DMS79 (cell line): ENCODE measurements at places on chromosomes 4 and X.

DNA sequence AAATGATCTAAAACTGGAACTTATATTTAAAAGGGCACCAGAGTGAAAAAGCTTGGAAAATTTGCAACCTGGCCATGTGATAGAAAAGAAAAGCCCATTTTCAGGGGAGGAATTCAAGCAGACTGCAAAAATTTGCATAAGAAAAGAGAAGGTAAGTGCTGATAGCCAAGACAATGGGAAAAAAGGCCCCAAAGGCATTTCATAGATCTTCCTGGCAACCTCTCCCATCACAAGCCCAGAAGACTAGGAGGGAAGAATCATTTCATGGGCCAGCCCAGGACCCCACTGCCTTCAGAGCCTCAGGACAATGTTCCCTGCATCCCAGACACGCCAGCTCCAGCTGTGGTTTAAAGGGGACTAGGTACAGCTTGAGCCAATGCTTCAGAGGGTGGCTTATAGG lies 887.3 kb upstream of the DIAPH2 start:
- DNase-seq: no peak

- DNase-seq: no peak
Measured at GRCh38 chr4:8721621-8722020, 129.1 kb downstream of the CPZ start.

DNA sequence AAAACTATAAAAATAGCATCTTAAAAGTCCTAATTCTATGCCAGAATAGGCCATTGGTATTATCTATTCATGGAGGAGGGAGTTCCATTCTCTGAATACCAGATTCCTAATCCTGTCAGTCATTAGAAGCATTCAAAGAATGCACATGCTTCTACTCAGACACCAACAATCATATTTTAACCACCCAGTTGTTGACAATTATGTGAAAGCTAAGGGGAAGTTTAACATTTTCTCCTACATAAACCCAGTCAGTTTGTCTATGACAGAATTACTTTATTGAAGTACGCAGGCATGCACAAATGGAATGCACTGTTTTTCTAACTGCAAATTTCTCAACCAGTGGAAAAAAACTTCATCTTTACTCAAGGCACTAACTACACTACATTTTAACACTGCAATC lies 69.6 kb upstream of the MTNR1A start:
- no peak for DNase-seq

DNA sequence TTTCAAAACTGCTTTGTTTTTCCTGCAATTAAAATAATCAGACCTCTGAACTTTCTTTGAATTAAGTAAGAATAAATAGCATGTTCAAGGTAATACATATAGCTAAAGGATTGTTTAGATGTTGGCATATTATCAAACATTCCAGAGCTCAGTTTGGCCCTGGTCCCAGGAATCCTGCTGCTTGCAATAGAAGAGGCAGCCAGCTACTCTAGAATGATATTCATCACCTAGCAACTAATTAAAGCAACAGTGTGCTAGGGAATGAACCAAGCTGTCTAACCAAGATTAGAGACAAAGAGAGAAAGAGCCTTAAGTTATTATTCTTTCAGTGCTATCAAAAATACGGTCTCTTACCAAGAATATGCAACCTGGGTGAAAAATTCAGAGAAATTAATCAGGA lies 460.9 kb downstream of the GABRG1 start:
- DNase-seq: no peak

GRCh38 chrX:104270916-104271512 lies 16.3 kb upstream of the ESX1 start:
- no peak for DNase-seq

DNA sequence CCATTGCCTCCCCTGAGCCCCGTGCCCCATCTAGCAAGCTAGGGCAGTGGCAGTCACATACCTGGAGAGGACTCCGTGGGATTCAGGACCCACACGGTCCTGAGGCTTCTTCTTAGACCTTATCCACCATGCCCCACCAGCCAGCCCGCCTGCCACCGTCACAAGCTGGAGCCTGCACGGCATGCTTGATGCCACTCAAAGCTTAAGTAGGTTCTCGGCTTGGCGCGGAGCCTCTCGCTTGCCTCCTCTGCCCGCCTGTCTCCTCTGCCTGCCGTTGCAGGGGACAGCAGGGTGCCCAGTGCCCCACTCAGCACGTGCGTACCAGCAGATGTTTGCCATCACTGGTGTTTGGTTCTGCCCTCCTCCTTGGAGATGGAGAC lies 14.1 kb downstream of the PSAPL1 start:
- peak; percentile 62 for DNase-seq

- DNase-seq: no peak
Measured at GRCh38 chr4:77193046-77193445, 36.0 kb downstream of the CCNG2 start.

DNA sequence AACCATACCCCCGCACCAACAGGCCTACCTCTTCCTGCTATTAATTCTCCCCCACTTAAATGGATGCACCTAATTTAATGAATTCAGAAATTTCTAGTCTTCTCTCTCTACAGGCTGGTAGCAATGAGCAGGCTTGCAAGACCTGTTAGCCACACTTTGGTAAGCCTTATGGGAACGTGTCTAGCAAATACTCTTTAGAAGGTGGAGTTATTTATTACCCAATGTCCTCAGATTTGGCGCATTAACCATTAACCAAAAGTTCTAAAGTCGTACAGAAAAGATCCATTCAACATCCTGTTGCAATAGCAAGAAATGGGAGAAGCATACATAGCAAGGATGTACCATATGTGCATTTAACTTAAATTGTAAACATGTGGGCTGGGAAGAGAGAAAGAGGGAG lies 47.5 kb downstream of the SLITRK2 start:
- DNase-seq: no peak

DNA sequence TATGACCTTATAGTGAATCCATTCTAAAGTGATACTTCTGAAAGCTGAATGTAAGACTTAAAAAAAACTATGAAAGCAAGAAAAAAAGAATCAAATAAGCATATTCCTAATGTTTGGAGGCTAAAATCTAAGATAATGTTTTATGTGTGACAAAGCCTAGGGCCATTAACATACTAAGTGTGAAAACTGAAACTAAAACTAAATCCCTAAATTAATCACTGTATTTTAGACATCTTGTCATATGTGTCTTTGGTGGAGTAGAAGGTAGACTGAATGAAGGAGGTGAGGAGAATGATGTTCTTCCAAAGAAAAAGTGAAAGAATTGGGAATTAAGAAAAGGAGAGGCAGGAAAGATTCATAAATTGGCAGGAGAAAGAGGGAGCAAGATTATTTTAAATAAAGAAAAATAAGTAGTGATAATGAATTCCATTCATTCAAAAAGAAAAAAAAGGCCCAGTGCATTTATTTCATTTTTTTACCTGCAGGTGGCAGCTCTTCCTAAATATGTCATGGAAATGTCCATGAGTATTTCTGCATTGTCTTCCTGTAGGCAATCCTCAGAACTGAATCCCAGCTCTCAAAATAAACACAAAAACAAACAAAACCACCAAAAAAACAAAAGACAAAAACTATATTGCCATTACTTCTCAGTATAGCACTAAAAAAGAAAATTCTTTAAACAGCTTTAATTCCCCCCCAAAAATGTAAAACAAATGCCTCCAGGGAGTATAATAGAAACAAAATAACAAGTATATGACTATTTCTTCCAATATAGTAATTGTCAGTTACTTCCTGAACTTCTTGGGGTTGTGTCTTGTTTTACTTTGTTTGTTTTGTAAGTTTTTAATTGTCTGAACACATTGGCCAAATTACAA lies 17.0 kb upstream of the AP1AR start:
- no peak for DNase-seq

DNA sequence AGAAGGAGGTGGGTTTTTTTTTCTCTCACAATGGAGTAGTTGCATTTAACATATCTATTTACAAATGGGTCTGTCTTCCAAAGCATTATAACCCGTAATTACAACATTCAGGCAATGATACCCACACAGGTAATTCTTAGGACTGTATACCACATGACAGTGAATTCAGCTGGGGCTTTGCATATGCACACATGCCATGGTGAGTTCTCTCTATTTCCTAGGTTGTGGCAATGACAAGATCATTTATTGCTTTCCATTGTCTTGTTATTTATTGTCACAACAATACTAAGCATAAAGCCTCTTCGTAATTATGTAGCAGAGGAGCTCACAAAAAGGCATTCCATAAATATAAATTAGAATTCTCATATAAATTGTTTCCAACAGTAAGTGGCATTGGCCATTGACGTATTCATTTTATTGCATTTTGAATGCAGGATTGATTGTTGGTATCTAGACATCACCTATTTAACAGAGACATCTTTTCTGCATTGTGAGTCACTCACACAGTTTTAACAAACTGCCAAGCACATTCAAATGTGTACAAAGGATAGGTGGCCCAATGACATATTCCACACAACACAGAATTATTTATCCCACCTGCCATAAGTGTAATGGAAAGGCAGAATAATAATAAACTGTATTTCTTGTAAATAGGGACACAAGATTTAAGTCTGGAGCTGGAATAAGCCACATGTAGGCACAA lies 390.7 kb upstream of the GALNT7 start:
- DNase-seq: no peak

DNA sequence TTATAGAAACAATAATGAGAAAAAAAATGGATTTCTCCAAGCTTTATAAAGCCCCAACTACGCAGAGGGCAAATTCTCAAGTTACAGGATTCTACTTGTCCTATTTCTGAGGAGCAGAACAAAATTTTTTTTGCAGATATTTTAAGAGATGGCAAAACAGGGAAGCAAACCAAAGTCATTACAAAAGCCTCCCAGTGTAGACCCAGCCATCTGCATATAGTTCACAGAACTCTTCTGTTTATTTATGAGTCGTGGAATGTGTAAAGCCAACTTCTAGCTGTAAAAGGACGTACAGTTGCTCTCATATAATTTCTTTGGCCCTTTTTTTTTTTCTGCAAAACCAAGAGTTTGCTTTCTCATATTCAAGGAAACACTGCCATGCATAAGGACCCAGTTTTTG lies 120.4 kb downstream of the PCDH7 start:
- no peak for DNase-seq

DNA sequence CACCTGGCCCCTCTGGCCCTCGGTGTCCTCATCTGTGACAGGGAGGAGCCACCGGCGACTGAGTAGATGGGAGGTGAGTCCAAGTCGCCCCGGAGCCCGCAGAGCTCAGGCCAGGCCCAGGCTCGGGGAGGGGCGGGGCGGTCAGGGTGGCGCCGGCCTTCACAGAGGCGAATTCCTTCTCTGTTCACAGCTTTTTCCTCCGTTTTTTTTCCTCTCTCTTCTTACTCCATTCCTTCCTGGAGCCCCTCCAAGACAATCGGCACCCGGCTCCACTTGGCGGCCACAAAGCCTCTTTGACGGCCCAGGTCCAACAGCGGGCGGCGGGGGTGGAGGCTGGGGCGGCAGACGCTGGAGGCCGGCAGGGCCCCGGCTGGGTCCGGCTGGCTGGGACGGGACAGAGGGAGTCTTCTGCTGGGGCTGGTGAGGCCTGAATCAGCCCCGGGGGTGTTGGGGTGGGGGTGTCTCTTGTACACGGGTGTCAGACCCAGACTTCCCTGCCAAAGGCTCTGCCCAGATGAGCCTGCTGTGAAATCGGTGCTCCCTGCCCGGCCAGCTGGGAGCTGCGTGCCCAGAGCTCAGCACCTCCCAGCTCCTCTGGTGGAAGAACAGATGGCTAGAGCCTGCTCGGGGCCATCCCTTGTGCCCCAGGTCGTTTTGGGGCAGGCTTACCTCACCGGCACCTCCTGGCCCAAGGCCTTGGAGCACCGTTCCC lies 22.6 kb downstream of the FGFRL1 start:
- no peak for DNase-seq

DNA sequence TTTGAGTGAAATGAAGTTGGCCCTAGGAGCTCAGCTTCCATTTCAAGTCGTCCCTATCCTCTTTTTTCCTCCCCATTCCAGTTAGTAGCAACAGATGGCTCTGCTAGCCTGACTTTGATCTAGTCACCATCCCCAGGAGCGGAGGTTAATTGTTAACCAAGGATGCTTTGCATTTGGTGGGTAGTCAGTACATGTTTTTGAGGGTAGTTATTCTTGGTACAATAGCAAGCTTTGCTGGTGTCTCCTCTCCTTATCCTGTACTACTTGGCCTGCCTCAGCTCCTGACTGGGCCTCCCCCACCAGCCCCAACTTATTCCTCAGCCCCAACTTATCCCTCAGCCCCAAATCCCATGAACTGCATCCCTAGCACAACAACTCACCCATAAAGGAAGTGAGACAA lies 14.8 kb upstream of the RTL5 start:
- DNase-seq: no peak

GRCh38 chr4:118279328-118279727 lies 73.5 kb downstream of the PRSS12 start:
- no peak for DNase-seq

DNA sequence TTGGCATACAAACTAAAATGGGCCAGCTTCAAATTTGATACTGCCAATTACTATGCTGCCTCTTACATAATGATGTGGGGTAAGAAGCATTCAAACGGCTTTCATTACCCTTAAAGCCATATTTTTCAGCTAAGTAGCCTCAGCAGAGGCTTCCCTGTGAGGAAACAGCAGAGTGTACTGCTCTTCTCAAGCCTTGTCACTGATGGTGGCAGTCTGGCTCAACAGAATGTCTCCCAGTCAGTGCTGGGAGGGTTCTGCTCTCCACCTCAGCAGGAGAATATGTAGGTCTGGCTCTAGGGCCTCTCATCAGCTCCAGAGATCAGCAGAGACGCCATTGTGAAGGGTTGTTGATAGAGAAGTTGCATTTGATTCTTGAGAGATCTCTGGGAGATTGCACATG lies 44.6 kb upstream of the MBNL3 start:
- DNase-seq: no peak

- no peak for DNase-seq
Measured at GRCh38 chr4:52107745-52108144, 56.6 kb downstream of the SPATA18 start.
